NCI-H1436 (cell line): ENCODE measurements at places on chromosomes 5 and 9.

GRCh38 chr9:78278177-78278777 is 18.6 kb upstream of the PSAT1 start:
- no peak for DNase-seq

GRCh38 chr5:135393229-135393628 is 5.8 kb downstream of the MACROH2A1 start:
- no peak for DNase-seq

DNA sequence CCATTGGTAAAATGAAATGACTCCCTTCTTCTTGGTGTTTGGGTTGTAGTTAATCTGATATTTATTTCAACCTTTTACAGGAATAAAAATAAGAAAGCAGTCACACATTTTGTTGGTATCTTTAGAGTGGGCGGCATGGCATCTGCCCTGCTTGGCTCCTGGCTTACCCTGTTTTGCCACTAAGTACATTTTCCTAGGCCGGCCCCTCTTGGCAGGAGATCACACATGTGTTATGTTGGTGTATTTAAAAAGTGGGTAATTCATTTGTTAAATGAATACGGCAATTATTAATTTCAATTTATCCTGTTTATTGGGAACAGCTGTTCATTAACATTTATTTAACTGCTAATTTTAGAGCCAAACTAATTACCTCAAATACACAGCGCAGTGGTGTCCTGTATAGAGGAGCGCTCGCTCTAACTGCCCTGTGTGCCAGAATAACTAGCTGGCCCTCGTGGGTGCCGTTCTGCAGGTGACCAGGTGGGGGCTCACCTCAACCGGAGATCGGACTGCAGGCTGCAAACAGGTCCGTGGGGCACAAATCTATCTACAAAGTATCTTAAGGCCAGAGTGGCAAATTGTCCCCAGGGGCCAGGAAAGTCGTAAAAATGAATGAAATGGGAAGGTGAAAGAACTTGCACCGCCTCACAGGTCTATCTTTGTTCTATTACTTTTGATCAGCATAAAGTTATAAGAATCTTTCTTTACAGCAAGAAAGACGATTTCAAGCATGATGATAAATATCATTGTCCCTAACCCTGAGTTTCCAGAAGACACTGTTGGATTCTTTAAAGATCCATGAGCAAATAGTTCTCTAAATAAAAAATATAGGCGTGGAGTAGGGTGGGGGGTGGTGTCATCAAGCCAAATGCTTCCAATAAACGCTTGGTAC is 26.2 kb upstream of the GPR151 start:
- peak; percentile 59 for DNase-seq

- no peak for DNase-seq
Measured at GRCh38 chr5:172442592-172442991, 11.7 kb downstream of the SH3PXD2B start.

- no peak for DNase-seq
Measured at GRCh38 chr5:72619677-72620076, 112.5 kb upstream of the ZNF366 start.

- peak; percentile 18 for DNase-seq
Measured at GRCh38 chr5:109485030-109485429, 75.3 kb upstream of the PJA2 start.

- DNase-seq = no peak
Measured at GRCh38 chr5:153404747-153405146, 85.7 kb upstream of the GRIA1 start.

- DNase-seq = no peak
Measured at GRCh38 chr9:99573886-99574285, 247.8 kb upstream of the NR4A3 start.

DNA sequence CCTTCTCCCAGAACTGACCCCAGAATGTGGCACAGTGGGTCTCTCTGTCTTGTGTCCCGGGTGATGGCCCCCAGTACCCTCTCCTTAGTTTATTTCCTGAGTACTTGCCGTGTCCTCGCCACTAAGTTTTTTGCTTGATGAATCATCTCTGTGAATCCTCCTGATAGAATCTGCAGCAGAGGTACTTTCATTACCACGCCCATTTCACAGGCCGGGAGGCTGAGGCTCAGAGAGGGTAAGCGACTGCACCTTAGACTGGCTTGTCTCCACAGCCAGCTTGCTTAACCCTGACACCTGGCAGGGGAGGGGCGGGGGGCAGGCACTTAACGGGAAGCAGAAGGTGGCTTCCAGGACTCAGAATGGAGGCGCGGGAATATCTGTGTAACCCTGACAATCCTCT is 7.9 kb upstream of the IER5L start:
- DNase-seq = no peak

- DNase-seq = no peak
Measured at GRCh38 chr5:180090769-180091546, 19.4 kb upstream of the RNF130 start.

DNA sequence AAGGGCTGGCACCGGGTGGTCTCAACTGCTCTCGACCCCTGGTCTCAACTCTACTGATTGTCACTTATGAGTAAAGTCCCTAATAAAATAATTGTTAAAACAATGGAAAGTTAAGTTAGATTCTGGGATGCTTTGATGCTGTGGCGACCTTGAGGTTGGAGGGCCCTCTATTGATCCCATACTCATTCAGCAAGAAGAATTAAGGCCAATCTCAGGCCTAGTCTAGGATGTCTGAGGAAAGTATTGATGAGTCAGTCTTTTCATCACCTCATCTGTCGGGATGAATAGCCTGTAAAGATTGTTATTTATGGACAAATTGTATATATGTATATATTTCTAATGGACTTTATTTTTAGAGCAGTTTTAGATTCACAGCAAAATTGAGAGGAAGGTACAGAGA is 50.8 kb downstream of the WDR36 start:
- no peak for DNase-seq

- no peak for DNase-seq
Measured at GRCh38 chr9:28166179-28166578, 592.9 kb upstream of the C9orf72 start.

DNA sequence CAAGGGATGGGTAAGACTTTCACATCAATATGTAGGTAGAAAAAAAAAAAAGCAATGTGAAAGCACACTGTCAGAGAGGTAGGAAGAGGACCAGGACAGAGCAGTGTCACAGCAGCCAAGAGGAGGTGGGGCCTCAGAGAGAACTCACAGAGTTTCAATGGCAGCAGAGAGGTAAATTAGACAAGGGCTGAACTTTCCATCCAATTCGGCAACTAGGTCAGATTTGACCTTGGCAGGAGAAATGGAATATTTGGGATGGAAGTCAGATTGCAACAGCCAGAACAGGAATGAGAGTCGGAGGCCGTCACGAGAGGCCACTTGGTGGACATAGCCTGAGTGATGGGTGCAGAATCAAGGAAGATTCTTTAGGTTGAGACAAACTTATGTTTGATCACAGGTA is 57.7 kb downstream of the ENC1 start:
- DNase-seq = no peak

GRCh38 chr9:135512241-135512603 is 9.0 kb upstream of the LCN1 start:
- DNase-seq = no peak

- no peak for DNase-seq
Measured at GRCh38 chr5:78300464-78301045, 6.1 kb upstream of the AP3B1 start.

DNA sequence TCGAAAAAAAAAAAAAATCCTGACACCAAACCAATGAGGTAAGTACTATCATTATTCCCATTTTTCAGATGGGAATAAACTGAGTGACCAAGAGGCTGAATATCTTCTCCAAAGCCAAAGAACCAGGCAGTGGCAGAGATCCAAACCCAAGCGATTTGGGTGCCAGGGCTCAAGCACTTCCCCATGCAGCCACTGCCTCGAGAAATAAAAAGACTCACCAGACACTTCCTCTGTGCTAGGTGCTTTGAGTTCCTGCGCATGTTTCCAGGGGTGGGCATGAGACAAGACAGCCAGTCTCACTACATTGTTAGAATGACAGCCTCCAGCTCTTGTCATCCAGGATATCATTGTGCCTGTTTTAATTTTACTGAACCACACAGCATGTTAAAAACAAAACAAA is 2.3 kb upstream of the RPL26L1 start:
- no peak for DNase-seq

- DNase-seq = no peak
Measured at GRCh38 chr5:146588331-146589027, 72.5 kb upstream of the GPR151 start.

DNA sequence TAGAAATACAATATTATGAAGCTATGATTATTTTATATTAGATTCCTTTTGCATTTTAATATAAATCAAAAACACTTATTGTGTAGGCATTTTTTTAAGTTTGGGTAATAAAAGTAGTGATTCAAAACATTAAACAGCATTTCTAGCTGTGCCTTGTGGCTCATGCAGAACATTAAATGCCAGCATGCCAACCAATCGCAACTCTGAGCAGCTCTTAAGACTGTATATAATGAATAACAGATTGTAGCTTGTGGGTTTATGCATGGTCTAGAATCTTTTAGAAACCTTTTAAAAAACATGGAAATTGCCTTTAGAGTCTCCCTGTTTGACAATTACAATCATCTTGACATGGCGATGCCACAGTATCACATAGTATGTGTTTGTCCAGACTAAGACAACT is 903.8 kb downstream of the EFNA5 start:
- DNase-seq = no peak

- DNase-seq = peak; percentile 52
Measured at GRCh38 chr9:34988218-34989002, 1.1 kb upstream of the DNAJB5 start.

DNA sequence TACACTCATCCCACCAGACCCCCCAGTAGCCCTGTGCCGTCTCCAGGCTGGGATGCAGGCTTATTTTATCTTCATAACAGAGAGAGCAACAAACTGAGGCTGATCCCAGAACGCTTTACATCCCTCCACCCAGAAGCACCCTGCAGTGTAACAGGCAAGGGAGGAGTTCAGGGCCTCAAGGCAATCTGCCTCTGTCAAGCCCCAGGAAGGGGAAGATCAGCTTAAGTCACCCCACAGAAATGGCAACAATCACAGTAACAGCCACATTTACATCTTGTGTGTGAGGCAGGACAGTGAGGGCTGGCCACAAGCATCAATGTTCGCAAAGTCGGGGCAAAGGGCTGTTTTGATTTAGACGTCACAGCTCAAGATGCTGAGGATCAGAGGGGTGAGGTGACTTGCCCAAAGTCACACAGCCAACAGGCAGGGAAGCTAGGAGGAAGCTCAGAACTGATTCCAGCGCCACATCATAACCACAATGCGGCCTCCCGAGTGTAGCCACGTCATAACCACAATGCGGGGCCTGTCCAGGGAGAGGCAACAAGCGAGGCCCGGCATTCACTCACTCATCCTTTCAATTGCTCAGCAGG is 14.4 kb downstream of the STK10 start:
- no peak for DNase-seq

DNA sequence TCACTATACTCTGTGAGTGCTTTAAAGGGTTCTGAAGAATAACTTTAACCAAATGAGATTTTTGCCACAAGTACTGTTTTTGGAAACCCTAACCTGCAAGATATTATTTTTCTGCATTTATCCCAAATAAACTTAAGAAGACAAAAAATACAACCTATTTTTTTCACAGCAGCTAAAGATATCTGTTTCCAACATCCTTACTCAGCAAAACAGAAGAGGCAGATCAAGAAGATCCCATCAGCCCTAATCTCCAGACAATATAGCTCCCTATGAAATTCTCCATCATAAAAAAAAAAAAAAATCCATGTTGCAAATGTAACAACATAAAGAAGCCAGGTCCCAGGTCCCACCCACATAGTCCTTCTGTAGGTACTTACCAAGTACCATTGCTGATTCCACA is 7.6 kb downstream of the PCSK1 start:
- no peak for DNase-seq

GRCh38 chr5:10825897-10826644 is 65.0 kb upstream of the DAP start:
- DNase-seq = no peak

DNA sequence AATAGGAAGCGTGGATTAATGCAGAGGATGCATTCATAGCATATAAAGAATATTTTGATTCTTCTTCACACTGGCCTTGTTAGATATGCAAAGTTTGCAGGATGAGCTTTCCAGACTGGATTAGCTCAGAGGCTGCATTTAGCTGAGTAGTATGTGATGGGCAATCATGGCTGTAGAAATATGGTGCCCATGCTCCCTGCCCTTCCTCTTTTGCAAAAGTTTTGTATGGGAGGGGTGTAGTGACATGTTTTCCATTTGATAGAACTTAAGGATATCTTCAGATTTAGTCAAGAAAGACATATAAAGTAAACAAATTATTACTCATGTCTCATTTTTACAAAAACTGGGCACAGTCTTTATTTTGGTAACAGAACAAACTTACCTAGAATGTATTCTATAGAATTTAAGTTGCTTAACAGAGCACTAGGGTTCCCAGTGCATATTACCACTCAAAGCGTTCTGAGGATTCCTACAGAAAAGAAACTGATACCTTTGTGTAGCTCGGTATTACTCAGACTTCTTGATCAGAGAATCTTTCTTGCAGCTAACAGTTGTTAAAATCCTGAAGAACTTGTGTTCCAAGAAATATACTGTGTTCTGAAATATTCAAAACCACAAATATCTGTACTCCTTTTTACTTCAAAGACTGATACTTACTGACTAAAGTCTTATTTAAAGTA is 9.8 kb downstream of the GTF3C4 start:
- no peak for DNase-seq

- DNase-seq = peak; percentile 52
Measured at GRCh38 chr5:98769210-98769958, 4.1 kb upstream of the RGMB start.

GRCh38 chr9:2018764-2019558 is 3.8 kb downstream of the SMARCA2 start:
- DNase-seq = no peak

GRCh38 chr5:106269252-106269843 is 1401.4 kb downstream of the EFNA5 start:
- no peak for DNase-seq

DNA sequence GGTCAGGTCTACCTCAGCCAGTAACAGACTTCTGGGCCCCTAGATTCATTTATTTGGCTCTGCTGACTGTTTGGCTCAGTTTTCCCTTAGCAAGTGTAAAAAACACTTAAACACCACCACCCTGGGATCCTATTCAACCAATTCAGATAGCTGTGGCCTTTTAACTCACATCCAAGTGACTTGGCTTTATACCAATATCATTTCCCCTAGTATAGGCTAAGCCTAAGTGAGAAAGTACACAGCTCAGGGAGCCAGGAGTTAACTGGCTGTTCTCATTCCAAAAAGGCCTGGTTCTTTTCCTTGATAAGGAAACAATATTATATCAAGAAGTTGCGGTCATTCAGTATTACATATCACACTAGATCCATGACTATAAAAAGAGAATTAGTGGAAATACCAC is 163.5 kb downstream of the ARL15 start:
- DNase-seq = no peak

DNA sequence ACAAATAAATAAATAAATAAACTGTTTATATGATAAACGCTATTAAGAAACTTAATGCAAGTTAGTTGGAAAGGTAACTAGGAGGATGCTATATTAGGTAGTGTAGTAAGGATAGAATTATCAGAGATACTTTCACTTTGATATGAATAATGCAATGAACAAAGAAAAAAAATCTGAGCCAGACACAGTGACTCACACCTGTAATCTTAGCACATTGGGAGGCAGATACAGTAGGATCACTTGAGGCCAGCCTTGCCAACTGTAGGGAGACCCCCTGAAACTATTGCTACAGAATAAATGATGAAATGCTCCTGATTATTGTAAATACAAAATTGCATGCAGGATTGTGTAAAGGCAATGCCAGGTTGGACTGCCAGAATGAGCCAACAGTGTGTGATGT is 109.2 kb downstream of the ANXA2R start:
- DNase-seq = no peak

- no peak for DNase-seq
Measured at GRCh38 chr9:33659921-33660320, 135.4 kb upstream of the PRSS3 start.
